Spinal cord (tissue), 10 donors: ENCODE measurements at places on chromosomes 1 and 21. TPM values are rescaled to one million over a fixed set of nuclear protein-coding genes. Genes with fewer than 3 reads are reported as not detected.

DNA sequence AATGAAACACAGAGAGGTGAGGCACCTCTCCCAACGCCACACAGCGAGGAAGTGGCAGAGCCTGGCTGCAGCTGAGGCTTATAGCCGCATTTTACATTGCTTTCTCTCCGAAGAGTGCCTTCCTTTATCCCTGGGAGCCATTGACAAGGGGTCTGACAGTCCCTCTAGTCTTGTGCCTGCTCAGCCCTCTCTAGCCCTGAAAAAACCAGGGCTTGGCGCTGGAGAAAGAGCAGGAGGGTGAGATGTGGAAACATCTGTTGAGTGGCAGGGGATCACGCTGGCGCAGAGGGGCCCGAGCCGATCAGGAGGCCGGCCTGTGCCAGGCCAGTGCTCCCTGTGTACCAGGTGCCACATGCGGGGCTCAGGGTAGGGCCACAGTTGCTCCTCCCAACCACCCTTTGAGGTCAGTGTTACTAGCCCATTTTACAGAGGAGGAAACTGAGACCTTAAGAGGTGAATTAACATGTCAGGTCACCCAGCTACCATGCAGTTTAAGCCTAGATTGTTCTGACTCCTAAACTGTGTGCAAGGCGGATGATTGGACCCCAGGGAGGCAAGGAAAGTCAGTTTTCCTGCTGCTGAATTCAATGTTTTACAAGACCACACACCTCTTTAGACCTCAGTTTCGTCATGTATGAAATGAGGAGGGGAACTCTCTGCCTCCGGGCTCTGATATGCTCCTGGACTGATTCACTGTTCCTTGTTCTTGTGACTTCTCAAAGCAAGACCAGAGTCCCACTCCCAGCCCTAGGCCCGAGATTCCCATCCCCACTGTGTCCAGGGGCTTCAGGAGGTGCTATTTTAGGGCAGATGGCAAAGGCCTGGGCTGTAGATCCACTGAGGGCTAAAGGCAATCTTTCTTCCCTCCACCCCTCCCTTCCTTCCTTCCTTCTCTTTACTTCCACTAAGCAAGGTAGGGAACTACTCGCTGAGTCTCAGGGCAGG, 28.0 kb upstream of the RUNX3 start:
- H3K36me3 ChIP-seq, result no peaks in the 10 kb centered on the region
- H3K27ac ChIP-seq, result no peak overlapping the region
- DNase-seq, result no peak
- H3K27me3 ChIP-seq, result no peaks in the 10 kb centered on the region
- H3K4me1 ChIP-seq, result no peaks in the 10 kb centered on the region

DNA sequence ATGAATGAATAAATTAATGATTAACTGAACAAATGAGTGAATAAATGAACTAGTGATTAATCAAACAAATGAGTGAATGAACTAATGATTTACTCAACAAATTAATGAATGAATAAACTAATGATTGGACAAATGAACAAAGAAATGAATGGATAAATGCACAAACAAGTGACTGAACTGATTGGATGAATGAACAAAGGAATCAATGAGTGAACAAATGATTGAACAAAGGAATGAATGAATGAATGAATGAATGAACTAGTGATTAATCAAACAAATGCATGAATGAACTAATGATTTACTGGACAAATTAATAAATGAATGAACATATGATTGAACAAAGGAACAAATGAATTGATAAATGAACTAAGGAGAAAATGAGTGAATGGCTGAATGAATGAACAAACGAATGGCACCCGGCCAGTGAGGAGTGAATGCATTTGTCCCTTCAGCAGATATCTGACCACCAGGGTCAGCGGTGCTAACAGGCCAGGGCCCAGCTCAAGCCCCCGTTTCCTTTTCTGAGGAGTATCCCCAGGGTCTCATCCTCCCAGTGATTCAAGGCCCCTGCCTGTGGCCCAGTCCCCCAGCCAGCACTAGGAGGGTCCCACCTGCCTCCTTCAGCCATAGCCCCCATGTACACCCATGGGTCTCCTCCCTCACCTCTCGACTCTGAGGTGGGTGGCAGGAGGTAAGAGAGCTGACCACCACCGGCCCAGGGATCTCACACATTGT, 49.9 kb downstream of the WNT9A start:
- no peaks in the 10 kb centered on the region for H3K36me3 ChIP-seq
- H3K27ac ChIP-seq, result no peak overlapping the region
- no peak for DNase-seq
- no peaks in the 10 kb centered on the region for H3K27me3 ChIP-seq
- H3K4me1 ChIP-seq, result peaks cover 25% of the 10 kb centered on the region

DNA sequence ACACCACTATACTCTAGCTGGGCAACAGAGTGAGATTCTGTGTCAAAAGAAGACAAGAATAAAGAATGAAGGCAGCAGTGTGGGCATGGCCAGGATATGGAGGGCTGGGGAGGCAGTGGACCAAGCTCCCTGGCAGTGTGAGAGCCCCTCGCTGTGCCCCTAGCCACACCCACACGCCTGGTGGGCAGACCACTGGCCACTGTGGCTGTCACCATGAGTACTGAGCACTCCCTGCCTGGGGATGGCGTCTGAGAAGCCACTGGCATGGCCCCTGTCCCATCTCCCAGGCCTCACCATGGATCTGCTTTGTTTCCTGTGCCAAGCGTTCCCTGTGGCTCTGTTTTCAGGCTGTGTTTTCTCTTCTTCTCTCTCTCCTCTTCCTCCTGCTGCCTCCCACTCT, 51.7 kb downstream of the STUM start:
- DNase-seq, result no peak
- no peak overlapping the region for H3K27ac ChIP-seq
- peaks cover 35% of the 10 kb centered on the region for H3K4me1 ChIP-seq
- H3K4me3 ChIP-seq, result no peak overlapping the region

BMP8A gene
- 3.0 TPM for total RNA-seq

SHE gene
- total RNA-seq, result 5.2 TPM

- peak overlapping the region; percentile 55 for H3K27ac ChIP-seq
- H3K36me3 ChIP-seq, result no peaks in the 10 kb centered on the region
- H3K27me3 ChIP-seq, result no peaks in the 10 kb centered on the region
- DNase-seq, result peak; percentile 46
- no peak overlapping the region for H3K4me3 ChIP-seq
- no peaks in the 10 kb centered on the region for H3K4me1 ChIP-seq
Observed at GRCh38 chr1:94648225-94649007, 106.9 kb upstream of the F3 start.

- H3K27ac ChIP-seq, result no peak overlapping the region
- H3K27me3 ChIP-seq, result peaks cover 6% of the 10 kb centered on the region
- peaks cover 18% of the 10 kb centered on the region for H3K4me1 ChIP-seq
- no peaks in the 10 kb centered on the region for H3K36me3 ChIP-seq
- H3K4me3 ChIP-seq, result no peak overlapping the region
Observed at GRCh38 chr1:29516063-29516820, 279.9 kb downstream of the PTPRU start.

- H3K27ac ChIP-seq, result no peak overlapping the region
- no peak overlapping the region for H3K4me3 ChIP-seq
- H3K36me3 ChIP-seq, result no peaks in the 10 kb centered on the region
Observed at GRCh38 chr1:88998716-88999115, 6.3 kb upstream of the KYAT3 start.

GRCh38 chr1:213122514-213122929, 71.5 kb downstream of the RPS6KC1 start:
- no peak overlapping the region for H3K27ac ChIP-seq
- no peaks in the 10 kb centered on the region for H3K4me1 ChIP-seq

DNA sequence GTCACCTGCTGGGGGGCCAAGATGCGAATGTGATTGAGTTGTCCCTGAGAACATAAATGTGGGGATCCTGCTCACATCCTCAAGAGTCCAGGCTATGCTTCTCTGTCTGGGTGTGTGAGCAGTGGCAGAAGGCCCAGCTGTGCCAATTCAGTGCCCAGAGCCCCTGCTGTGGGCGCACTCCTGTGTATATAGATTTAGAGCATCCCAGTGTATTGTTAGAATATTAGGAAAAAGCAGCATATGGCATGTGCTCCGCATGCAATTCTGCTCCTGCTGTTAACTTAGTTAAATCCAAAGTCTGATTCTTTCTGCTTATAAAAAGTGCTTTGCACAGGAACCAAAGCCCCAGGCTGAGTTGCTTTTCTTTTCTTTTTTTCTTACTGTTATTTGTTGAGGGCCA, 37.8 kb downstream of the FAM78B start:
- no peak for DNase-seq
- H3K4me3 ChIP-seq, result no peak overlapping the region
- no peak overlapping the region for H3K27ac ChIP-seq

DNA sequence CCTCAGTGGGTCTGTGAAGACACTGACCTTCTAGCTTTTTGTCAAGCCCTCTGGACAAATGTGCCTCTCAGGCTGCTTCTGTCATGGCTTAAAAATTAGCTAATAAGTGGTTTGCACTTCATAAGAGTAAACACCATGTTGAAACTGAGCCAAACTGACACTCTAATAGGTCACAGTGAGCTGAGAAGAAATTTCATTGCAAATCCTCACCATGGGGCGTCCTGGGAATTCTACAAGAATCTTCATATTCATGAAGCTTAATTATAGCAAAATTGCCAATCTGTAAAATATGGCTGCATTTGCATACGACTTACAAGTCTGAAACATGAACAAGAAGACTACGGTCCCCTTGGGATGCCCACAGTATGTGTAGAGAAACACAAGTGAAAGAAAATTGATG, 188.6 kb downstream of the DSCAM start:
- no peak overlapping the region for H3K27ac ChIP-seq
- no peaks in the 10 kb centered on the region for H3K4me1 ChIP-seq
- DNase-seq, result no peak
- H3K4me3 ChIP-seq, result no peak overlapping the region
- H3K27me3 ChIP-seq, result no peaks in the 10 kb centered on the region
- no peaks in the 10 kb centered on the region for H3K36me3 ChIP-seq

DNA sequence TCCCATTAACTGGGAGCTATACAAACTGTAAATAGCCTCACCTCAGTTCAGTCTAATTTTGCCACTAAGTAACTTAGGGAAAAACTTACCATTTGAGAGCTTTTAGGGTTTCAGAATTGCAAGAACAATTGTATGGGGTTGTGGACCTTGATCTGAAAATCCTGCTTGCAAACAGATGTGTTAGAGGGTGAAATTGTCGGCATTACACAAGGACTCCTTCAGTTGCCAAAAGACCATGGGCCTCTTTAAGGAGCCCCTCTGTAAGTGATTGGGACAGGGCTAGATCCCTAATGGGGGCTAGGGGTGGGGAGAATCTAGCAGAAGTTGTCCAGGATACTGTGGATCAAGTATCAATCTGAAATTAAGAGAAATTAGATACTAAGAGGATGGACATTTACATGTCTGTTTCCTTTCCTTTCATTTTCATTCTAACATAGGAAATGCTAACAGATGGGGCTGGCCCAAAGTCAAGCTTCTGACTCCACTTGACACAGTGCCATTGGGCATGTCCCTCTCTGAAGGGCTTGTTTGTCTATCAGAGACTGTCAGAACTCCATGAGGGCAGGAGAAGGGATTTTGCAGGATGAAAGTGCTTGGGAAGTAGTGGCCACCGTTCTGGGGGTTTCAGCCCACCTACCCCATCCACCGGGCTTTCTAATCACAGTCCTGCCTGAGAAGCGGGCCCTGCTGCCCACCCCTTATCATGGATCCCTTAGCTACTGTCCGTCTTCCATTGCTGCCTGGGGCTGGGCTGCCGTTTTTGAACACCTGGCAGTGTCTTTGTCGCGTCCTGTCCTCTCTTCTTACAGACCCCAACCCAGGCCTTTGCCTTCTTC, 54.7 kb downstream of the STUM start:
- H3K4me1 ChIP-seq, result peaks cover 39% of the 10 kb centered on the region
- H3K36me3 ChIP-seq, result peaks cover 8% of the 10 kb centered on the region
- no peaks in the 10 kb centered on the region for H3K27me3 ChIP-seq
- peak; percentile 60 for DNase-seq

DNA sequence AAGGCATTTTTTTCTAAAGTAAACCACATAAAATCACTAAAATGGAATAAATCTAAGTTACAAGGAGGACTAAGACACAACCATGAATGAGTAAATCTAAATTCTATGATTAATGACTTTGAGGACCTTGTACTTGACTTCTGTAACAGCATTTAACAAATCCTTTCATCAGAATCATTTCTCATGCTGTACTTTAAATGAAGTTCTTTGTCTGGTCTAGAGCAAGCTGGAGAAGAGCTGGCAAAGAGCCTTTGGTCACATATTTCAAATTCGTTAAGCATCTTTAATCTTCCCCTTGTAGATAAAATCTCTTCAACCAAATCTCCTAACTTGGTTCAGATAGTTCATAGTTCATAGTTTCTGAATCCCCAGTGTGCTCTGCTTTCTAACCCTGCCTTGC, 405.4 kb downstream of the PTPRC start:
- H3K4me1 ChIP-seq, result no peaks in the 10 kb centered on the region
- no peaks in the 10 kb centered on the region for H3K36me3 ChIP-seq
- no peak overlapping the region for H3K4me3 ChIP-seq
- no peak overlapping the region for H3K27ac ChIP-seq

- H3K36me3 ChIP-seq, result peaks cover 17% of the 10 kb centered on the region
- no peaks in the 10 kb centered on the region for H3K27me3 ChIP-seq
- H3K27ac ChIP-seq, result peak overlapping the region; percentile 42
- H3K4me1 ChIP-seq, result peaks cover 50% of the 10 kb centered on the region
Observed at GRCh38 chr1:7476861-7477547, 294.1 kb upstream of the VAMP3 start.

GRCh38 chr1:59194621-59195020, 102.3 kb upstream of the FGGY start:
- no peak overlapping the region for H3K4me3 ChIP-seq
- no peaks in the 10 kb centered on the region for H3K4me1 ChIP-seq
- DNase-seq, result no peak
- no peaks in the 10 kb centered on the region for H3K27me3 ChIP-seq

- peaks cover 20% of the 10 kb centered on the region for H3K4me1 ChIP-seq
- H3K4me3 ChIP-seq, result peak overlapping the region; percentile 71
- DNase-seq, result no peak
- peaks cover 17% of the 10 kb centered on the region for H3K36me3 ChIP-seq
Observed at GRCh38 chr1:182392050-182393028, 749 bp upstream of the GLUL start.

BACE2 gene
- total RNA-seq, result 36.0 TPM

GRCh38 chr1:63886340-63886739, 112.5 kb downstream of the ROR1 start:
- no peaks in the 10 kb centered on the region for H3K36me3 ChIP-seq
- no peak overlapping the region for H3K27ac ChIP-seq

RNU11 gene
- not detected for total RNA-seq

- H3K27ac ChIP-seq, result no peak overlapping the region
- no peak overlapping the region for H3K4me3 ChIP-seq
- no peaks in the 10 kb centered on the region for H3K27me3 ChIP-seq
- no peak for DNase-seq
- no peaks in the 10 kb centered on the region for H3K4me1 ChIP-seq
Observed at GRCh38 chr21:32710069-32710784, 17.6 kb downstream of the SYNJ1 start.
